Large intestine (tissue), 12 donors: ENCODE measurements at places on chromosomes 1 and 21. TPM values are rescaled to one million over a fixed set of nuclear protein-coding genes. Genes with fewer than 3 reads are reported as not detected.

Gene TINAGL1
- polyA plus RNA-seq = 37.7 TPM

DNA sequence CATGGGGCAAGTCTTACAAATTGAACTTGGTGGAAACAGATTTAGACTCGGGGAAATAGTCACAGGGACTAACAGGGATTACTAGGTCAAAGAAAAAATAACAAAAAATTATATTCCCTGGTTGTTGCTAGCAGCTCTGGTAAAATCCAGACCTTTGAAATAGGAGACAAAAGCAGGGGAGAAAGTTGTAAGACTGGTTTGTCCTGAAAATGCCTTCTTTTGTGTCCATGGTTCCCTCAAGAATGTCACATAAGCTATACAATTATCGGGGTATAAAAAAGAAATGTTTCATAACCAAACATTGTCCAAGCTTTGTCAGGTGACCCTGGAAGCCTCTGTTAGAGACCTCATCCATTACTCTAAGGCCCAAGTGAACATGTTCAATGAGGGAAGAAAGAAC, 33.1 kb downstream of the KIAA0319L start:
- DNase-seq = no peak

GRCh38 chr1:222772996-222773379, 36.0 kb downstream of the FAM177B start:
- DNase-seq = no peak

DNA sequence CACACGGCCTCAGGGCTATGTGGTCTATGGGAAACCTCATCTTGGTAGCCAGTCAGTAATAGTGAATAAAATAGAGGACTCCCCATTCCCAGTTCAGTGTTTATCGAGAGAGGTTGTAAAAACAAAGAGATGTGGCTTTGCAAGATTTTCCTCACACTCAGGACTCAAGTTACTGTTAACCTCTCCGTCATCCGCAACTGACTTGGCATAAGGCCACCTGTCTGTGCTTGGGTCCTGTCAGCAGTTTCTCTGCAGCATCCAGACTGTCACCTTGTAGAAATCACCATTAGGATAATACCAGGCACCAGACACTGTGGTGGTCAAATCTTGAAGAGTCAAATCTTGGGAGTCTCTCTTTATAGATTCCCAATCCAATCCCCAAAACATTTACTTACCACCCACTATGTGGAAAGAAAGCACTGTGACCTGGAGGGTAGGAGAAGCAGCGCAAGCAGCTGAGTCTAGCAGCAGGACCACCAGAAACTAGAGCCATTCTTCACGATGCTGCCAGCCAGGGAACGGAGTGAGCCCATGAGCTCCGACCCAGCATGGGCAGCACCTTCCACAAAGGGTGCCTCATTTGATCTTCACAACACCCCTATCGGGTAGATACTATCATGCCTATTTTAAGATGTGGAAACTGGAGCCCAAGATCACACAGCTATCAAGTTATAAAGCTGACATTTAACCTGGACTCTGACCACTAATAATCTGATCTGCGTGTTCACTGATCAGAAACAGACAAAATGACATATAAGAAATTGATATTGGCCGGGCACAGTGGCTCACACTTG, 5.6 kb upstream of the GPR25 start:
- DNase-seq = no peak

Gene FAM72A
- polyA plus RNA-seq = 3.3 TPM

GRCh38 chr1:30314591-30314990, 408.8 kb downstream of the MATN1 start:
- no peak for DNase-seq

DNA sequence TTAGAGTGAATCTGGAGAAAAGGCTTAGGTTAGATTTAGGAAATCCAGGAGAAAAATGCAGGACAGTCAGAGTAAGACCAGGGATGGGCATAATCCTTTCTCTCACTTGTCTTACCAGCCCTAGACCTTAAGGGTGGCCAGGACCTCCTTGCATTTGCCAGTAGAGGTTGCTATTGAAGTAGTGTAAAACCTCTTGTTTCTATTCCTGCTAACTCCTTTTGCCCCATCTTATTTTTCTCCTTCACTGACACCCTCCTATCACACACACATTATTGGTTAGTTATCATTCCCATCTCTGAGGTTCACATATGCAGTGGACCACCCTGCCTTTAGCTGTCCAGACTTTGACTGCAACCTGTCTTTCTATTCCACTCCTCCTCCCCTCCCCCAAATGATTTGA, 75.0 kb upstream of the MACF1 start:
- DNase-seq = no peak

DNA sequence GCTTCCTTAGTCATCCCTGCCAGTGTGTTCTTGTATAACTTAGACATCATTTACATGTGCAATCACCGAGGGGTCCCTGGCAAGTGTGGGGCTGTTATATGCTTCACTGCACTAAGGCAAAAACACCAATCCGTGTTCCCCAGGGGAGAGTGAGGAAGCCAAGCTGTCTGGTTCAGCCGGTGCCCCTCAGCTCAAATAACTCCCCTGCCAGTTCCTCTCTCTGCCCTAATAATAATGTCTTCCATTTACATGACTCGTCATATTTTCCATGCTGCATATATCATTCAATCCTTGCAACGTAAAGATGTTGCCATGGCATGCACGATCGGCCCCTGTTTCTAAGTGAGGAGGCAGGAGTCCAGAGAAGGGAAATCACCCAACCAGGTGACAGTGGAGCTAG, 24.4 kb upstream of the NDC1 start:
- DNase-seq = no peak

- no peak for DNase-seq
Observed at GRCh38 chr1:62790716-62791115, 6.8 kb downstream of the ATG4C start.

Gene C4BPA
- polyA plus RNA-seq = 0.04 TPM

DNA sequence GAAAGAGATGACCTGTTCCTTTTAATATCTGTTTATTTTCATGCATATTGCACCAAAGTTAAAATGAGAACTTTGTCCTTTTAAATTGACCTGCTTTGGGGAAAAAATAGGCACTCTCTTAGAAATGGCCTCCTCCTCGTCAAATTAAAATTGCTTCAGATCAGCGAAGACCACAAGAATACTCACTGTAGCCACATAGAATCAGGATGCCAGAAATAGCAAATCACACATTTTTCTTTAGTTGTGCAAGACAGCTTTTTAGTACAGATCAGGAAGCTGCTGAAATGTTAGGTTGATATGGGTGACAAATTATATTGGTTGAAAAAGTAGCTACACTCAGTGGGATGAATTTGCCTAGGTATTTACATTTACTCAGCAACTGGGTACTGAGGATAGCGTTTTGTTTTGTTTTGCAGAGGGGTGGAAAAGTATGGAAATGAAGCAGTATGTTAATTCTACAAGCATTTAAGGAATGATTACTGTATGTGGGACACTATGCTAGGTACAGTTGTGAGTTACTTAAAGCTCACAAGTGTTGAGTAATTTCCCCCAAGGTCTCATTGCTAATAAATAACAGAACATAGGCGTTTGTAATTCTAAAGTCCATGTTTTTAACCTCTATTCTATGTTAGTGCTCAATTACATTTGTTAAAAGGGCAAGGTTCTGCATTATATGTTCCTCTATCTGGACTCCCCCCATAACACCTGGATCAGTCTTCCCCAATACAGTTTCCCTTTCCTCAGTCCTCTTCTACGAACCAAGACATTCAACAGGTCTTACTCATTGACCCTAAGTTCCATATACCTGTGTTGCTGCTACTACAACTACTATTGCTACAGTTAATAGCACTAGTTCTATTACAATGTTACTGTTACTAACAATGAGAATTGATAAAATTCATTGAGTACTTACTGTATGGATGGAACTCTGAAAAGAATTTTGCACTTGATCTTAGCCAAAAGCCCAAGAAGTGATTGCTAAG, 99.4 kb upstream of the S1PR1 start:
- DNase-seq = peak; percentile 45

Gene MAP1LC3C
- 0.72 TPM for polyA plus RNA-seq

DNA sequence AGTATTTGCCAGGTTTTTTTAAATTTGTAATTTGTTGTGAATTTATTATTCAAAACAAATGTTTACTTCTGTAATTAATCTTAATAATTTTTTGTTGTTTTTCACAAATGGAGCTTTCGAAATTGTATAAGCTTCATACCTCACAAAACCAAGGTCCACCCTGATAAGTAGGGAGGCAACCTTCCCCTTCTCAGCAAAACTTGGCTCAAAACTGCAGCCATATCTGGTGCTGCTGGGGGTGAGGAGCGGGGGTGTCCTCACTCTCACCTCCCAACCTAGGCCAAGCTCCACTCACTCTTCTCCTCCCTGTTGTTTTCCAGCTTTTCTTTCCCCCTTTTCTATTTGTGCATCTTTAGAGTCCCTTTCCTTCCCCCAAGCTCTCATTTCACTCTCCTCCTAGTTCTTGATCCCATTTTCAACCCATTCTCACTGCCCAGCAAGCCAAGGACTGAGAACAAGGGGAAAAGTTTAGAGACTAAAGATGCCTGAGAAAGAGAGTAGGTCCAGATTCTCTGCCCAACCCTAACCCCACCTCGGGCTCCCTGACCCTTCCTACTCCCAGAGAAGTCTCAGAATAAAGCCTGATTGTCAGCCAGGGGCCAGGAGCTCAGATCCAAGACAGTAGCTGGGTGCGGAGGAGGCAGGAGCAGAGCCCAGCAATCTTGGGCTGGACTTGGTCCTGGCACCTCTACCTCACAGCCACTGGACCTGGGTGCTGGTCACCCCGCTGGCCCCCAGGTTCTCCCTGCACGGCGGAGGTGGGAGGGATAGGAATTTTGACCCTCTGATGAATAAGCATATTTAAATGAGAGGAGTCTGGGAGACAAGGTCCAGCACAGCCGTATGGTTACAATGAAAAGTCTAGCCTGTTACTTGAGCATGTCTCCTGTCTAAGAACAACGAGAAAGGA, 8.3 kb upstream of the CFAP45 start:
- DNase-seq = peak; percentile 68

DNA sequence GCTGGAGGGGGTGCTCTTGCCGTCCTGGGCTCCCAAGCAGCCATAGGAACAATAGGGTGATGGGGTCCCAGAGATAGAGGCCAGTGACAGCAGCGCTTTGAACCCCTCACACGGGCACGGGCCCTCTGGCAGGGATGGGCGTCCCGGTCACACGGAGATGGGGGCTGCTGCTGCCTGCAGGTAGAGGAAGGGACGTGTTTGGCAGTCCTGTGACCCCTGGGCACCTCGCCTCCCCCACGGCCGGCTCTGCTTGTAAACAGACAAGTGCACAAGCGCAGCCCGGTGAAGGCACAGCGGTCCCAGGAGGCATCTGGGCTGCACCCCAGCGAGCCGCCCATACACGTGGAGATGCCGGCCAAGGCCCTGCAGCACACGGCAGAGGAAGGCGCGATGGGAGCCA, 36.5 kb upstream of the PDE9A start:
- DNase-seq = no peak

Gene RGS5
- polyA plus RNA-seq = 122 TPM

GRCh38 chr1:228373004-228373680, 33.5 kb downstream of the TRIM11 start:
- DNase-seq = no peak

GRCh38 chr1:54800899-54801759, at the start of gene TTC22:
TSS of gene TTC22 (minus strand) at chr1:54801323. CDS start at chr1:54801163, 160 bp downstream.
- DNase-seq = peak; percentile 82

DNA sequence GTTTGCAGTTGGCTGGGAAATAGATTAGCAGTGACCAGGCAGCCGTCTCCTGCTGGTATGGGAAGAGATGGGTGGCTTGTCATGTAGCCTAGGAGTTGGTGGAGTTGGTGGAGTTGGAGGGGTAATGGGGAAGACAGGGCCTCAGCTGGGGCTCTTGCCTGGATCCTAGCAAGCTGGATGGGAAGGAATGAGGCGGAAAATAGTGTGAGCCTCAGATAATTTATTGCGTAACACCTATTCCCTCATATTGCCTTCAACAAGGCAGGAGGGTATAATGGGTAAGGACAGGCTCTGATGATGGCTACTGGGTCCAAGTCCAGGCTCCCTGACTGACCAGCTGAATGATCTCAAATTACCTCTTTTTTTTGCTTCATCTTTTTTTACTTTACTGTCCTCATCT, 12.6 kb downstream of the MAP7D1 start:
- DNase-seq = peak; percentile 75

- DNase-seq = no peak
Observed at GRCh38 chr1:234330843-234331215, 42.4 kb upstream of the COA6 start.

Gene TNFRSF4
- polyA plus RNA-seq = 1.1 TPM

DNA sequence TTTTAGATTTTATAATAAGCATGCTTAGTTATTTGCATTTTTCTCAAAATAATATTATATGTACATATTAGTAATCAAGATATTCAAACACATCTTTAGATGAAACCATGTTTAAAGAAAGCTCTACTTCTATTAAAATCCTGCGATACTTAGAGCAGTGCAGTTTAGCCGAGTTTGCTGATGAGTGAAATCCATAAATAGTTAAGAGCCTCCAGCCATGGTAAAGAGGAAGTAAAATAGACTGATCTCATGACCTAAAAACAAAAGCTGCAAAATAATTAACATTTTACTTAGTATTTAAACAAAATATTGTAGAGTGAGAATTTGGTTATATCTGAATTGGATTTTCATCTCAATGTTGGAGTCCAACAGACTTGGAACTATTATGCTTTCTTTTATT, 147.4 kb upstream of the NRIP1 start:
- no peak for DNase-seq

GRCh38 chr1:99264201-99265021, at the start of gene PLPPR4:
TSS of gene PLPPR4 (plus strand) at chr1:99264492. CDS start at chr1:99264594, 102 bp downstream.
- peak; percentile 10 for DNase-seq

DNA sequence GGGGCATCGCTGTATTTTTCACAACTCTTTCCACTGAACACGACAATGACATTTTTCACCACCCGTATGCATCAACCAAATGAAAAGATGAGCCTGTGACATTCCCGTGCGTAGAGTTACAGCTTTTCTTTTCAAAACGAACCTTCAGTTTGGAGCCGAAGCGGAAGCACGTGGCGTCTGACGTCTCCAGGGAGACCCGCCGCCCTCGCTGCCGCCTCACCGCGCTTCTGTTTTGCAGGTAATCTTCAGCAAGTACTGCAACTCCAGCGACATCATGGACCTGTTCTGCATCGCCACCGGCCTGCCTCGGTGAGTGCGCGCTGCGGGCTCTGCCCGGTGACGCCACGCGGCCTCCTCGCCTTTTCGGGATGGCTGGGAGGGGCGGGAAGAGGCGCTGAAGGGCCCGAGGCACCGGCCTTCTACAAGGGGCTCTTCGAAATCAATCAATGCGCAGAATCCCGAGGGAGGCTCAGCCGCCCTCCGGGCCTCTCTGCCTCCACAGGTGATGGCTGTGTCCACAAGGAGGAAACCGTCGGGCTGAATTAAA, 32.6 kb downstream of the PDE9A start:
- DNase-seq = no peak

Gene SPATA6
- 8.2 TPM for polyA plus RNA-seq

GRCh38 chr1:240100371-240100934, 8.8 kb downstream of the FMN2 start:
- DNase-seq = no peak

Gene KRTAP11-1
- polyA plus RNA-seq = not detected

GRCh38 chr1:76764638-76765454, 102.4 kb upstream of the ST6GALNAC5 start:
- DNase-seq = no peak
